Effector CD4-positive, alpha-beta T cell (primary cell): ENCODE measurements at places on chromosomes 4 and X.

- DNase-seq, result no peak
These were observed 9.9 kb downstream of the LARP7 start for GRCh38 chr4:112646632-112647537.

DNA sequence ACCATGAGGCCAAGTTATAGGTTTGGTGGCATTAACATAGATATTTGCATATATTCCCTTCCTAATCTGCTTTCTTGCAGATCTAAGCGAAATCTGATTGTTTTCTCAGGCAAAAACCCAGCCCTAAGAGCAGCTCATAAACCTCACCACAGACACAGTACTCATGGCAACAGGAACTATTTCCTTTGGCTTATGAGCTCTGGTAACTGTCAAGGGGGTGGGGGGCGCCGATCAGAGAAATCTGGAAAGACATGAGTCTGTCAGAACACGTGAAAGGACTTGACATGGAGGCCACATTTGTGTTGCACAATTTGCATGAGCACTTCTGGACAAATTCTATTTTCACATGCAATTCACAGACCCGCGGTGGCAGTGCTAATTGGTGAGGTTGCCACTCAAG lies 83.7 kb downstream of the MGST2 start:
- DNase-seq, result no peak

GRCh38 chrX:13468096-13468495 lies 101.3 kb upstream of the EGFL6 start:
- no peak for DNase-seq

DNA sequence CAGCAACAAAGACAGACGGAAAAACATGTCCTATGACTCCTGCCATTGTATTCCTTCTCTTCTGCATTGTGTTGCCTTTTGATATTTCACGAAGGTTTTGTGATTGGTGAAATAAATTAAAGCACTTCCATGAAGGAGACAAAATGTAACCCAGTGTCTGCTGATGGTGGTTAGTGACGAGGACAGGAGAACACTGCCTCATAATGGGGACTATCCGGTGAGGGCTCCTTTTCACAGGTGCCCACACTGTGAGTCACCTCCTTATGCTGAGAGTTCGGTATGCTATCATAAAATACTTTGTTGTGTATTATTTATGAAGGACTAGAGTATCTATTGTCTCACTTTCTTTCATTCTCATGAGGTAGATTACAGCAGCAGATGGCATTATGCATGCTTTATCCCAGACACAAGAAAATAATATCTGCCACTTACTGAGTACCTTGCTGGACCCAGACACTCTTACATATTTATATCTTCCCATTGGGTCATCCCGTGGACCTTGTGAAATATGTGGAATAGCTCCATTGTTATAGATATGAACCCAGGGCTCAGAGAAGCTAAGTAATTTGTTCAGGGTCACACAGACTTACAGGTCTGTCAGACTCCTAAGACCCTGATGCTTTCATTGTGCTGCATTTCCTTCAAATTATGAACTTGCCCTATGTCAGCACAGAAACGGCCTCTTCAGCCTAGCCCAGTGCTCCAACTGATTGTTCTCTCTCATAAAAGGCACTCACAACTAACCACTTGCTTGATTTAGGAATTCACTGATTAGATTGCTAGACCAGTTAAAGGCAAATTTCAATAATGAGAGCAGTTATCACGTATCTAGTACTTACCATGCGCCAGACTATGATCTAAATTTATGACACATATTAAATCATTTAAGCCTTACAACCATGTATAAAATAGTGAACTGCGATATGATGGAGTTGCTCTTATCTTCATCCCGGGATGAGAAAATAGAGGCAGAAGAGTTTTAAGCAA lies 31.2 kb downstream of the PLS3 start:
- DNase-seq, result no peak

DNA sequence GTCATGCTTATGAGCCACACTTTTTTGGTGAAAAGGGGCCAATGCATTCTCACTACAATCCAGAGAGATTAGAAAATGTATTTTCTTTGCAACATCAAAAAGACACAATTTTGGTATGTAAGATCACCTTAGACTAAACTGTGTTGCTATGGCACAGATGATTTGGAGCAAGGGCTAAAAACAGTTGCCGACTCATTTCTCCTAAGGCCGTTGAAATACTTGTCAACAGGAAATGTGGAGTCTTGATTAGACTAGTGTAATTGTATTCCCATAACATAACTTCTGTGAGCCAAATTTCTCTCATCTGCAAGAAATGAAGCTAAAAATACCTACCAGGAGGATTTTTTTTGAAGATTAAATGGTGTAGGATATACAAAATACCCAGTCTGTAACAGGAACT lies 2547.7 kb downstream of the ARAP2 start:
- DNase-seq, result no peak
